ENCODE measurements at places on chromosomes 1 and 21.
A peak's percentile ranks its signal among the peaks of the same experiment; 100 is the strongest.

- no peak for DNase-seq
These were observed 18.7 kb upstream of the FAM43B start for GRCh38 chr1:20533635-20534034.

GRCh38 chr21:41571938-41572510 lies 64.1 kb upstream of the TMPRSS2 start:
- DNase-seq: no peak

GRCh38 chr1:182348961-182349747 lies 42.4 kb downstream of the GLUL start:
- DNase-seq: no peak

DNA sequence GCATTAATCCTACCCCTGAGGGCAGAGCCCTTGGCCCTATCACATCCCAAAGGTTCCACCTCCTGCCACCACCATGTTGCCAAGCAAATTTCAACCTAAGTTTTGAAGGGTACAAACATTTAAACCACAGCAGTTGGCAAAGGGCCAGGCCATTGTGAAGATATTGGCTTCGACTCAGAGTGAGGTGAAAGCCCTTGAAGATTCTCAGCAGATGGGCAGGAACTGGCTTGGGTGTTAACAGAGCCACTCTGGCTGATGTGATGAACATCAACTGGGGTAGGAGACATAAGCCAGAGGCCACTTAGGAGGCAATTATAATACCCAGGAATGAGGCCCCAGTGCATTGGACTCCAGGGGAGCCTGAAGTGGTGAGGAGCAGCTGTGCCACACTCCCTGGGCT lies 207.7 kb upstream of the KAZN start:
- DNase-seq: no peak

DNA sequence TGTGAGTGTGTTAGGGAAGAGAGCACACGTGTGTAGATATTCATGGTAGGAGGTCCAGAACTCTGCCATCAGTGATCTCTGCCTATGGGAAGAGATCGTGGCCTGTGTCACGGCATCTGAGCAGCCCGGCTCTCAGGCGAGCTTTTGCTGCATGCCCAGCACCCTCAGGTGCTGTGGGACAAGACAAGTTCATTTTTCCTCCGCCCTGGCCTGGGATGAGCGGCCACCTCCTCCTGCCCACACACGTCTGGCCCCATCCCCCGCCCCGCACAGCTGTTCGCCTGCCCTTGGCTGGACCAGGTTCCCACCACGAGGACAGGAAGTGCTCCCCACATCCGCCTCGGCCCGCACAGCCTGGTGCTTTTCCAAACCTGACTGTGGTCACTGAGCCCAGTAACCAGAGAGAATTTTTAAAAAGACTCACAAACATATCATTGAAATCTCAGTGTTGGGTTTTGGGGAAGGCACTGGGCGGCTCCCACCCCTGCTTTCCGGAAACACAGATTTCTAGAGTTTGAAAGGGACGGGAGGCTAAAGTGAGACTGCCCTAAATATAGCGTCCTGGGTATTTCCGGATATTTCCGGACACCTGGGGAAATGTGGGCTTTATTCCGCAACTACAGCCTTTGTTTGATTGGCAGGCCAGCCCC lies 18.0 kb downstream of the BMP8A start:
- DNase-seq: peak; percentile 58

GRCh38 chr21:24032709-24033232 lies 1574.5 kb downstream of the MRPL39 start:
- DNase-seq: no peak

- DNase-seq: no peak
These were observed 511.6 kb downstream of the KIF26B start for GRCh38 chr1:245666412-245666811.

DNA sequence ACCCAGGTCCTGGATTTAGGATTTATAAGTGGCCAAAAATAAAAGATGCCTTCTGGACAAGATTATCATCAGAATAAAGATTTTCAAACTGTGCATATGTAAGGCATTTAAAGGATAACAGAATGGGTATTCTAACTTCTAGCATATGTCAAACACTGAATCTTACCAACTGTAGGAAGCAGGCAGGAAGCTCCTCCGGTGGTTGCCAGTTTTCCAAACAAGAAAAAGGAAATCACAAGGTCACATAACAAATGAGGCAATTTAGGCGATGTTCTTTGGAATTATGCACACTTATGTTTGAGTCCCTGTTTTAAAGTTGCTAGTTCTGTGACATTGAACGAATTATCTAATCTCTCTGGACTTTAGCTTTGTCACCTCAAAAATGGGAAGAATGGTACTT lies 48.9 kb downstream of the ATP6V1G3 start:
- peak; percentile 70 for DNase-seq

- peak; percentile 79 for DNase-seq
These were observed 6.6 kb upstream of the RNU1-2 start for GRCh38 chr1:16888860-16889816.

GRCh38 chr1:52225174-52225573 lies 83.3 kb downstream of the ZFYVE9 start:
- no peak for DNase-seq

DNA sequence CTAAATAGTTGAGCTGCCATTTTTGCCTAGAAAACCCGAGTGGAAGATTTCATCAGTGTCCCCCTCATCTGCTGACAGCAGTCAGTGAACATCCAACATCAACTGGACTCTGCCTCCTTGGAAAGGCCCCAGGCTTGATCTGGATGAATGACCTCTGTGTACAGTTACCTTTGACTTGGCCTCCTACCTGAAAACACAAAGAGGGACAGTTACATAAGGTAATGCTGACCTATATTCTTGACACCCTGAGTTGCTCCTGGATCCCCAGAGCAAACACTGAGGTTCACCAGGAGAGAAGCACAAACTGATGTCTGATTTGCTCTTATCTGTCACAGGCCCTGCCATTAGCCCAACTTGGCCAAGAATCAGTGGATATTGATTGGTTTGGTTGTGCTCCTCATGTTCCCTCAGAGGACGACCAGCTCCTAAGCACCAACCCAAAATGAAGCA lies 138.9 kb downstream of the PROX1 start:
- DNase-seq: no peak

- DNase-seq: no peak
These were observed 165.3 kb downstream of the GALNT2 start for GRCh38 chr1:230232371-230232771.

DNA sequence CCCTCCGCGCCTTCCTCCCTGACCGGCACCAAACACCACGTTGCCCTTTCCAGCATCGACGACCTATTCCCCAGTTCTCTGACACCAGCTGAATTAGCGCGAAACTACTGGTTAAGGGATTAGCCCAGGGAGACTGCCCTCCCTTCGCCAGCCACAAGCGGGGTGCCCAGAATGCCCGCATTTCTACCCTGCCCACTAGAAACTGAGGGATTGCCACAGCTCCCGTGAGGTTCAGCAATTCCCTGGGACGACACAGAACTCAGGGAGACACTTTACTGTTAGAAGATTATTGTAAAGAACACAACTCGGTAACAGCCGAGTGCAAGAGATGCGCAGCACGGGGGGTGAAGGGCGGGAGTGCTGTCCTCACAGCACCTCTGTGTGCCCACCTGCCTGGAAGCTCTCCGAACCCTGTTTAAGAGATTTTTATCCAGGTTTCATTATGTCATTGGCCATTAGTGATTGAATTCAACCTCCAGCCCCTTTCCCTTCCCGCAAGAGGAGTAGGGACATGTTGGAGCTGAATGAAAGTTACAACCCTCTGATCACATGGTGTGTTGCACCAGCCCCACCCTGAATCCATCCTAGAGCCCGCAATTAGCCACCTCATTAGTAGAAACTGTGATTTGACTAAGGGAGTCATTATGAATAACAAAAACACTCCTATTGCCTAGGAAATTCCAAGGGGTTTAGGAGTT lies 15.8 kb upstream of the RIPPLY3 start:
- DNase-seq: no peak

DNA sequence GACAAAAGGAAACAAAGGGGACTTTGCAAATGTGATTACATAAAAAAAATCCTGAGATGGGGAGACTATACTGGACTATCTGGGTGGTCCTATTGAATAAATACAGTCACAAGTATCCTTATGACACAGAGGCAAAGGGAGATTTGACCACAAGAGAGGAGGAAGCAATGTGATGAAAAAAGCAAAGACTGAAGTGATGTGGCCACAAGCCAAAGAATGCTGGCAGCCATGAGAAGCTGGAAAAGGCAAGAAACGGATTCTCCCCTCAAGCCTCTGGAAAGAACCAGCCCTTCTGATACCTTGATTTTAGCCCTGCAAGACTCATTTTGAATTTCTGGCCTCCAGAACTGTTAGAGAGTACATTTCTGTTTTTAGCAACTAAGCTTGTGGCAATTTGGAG lies 36.4 kb downstream of the OLFML2B start:
- DNase-seq: no peak

DNA sequence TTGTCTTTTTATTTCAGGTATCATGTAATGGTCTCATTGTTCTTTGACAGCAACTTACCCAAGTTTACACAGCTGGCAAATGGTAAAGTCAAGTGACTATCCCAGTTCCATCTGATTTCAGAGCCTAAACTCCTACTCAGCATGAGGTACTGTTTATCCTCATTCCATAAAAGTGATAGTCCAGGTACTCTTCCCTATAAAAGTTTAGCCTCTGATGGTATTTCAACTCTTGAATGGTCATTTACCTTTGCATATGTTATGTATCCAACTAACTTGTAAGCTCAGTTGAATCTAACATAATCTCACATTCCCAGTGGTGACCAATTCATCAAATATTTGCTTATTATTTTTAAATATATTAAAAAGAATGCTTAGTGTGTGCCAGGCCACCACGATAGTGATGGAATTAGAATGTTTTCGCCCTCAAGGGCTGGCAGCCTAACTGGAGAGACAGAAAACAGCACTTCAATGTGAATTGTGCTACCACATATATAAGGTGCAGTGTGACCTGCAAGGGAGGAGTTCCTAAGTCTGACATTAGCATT lies 307.1 kb downstream of the CTH start:
- DNase-seq: no peak

DNA sequence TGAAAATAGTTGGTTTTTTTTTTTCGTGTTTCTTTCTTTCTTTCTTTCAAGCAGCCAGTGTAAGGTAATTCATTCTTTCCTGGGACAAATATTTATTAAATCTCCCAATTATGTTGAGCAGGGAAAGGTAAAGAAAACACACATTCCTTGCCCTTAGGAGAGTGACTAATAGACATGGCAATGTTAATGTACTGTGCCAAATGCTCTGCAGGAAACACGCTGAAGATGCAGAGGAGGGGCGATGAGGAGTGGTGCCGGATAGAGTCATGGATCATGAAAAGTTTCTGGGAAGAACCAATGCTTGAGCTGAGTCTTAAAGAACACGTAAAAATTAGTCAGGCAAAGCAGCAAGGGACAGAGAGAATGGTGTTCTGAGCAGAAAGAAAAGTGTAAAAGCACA lies 199.2 kb downstream of the DNM3 start:
- peak; percentile 75 for DNase-seq

- no peak for DNase-seq
These were observed 11.6 kb downstream of the SCAF4 start for GRCh38 chr21:31720330-31720729.

GRCh38 chr1:220426989-220427388 lies 100.9 kb upstream of the MARK1 start:
- DNase-seq: no peak

DNA sequence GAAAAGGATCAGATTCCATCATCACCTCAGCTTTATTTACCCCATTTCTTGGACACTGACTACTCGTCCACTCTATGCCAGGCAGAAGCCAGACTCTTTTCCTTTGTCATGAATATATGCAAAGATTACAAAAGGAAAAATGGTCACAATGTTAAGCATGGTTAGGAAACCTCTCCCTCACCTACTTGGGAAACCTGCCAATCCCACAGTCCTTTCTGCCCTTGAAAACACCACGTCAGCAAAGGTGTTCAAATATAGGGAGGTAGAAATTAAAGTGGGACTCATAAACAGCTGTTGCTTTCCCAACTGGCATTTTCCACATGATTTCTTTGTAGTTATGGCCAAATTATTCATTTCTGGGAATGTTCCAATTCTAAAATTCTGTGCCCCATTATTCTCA lies 16.2 kb upstream of the ATP13A2 start:
- DNase-seq: no peak

GRCh38 chr1:54273795-54274163 lies 73.8 kb downstream of the MRPL37 start:
- no peak for DNase-seq

- DNase-seq: no peak
These were observed 2.4 kb downstream of the CEPT1 start for GRCh38 chr1:111142356-111142975.

- DNase-seq: no peak
These were observed 145.0 kb upstream of the DUSP10 start for GRCh38 chr1:221886743-221887414.

- DNase-seq: no peak
These were observed 232.3 kb downstream of the HMCN1 start for GRCh38 chr1:185966471-185966870.

- DNase-seq: no peak
These were observed 4.9 kb downstream of the GLIS1 start for GRCh38 chr1:53733975-53734649.

GRCh38 chr1:150309758-150310508 lies 11.4 kb upstream of the PRPF3 start:
- peak; percentile 42 for DNase-seq

- no peak for DNase-seq
These were observed 14.8 kb downstream of the CTSK start for GRCh38 chr1:150793221-150793620.

- DNase-seq: no peak
These were observed 35.2 kb upstream of the SYT2 start for GRCh38 chr1:202745323-202745888.

DNA sequence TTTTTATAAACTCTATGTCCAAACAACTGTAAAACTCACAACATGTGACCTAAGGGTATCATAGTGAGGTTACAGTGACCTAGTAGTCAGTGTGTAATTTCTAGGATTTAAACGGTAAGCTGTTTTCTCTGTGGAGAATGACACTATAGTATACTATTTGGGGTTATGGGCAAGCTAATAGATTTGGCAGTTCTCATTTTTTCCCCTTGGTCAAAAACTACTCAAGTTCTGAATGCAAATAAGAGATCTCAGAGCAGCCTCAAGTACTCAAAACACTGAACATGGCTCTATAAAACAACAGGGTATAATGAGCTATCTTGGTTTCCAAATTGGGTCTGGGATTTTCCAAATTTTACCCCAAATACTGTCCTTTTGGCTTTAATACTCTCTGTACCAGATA lies 88.5 kb upstream of the HMCN1 start:
- DNase-seq: peak; percentile 4

DNA sequence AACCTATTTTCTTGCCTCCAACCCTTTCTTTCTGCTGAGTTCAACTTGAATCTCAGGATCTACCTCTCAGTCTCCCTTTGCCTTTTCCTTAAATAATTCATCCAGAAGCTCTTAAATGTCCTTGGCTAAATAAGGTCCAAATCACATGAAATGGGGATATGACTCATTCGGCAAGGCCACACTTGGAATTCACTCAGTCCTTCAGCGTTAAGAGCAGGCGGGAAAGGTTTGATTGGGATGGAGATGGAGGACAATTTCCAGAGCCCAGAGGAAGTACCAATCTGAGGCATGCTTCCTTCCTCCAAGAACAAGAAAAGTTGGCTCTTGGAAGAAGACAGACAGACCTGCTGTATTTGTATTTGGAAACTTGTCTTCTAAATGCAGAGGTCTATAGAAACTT lies 128.5 kb downstream of the PROX1 start:
- DNase-seq: peak; percentile 81

- DNase-seq: no peak
These were observed 53.3 kb downstream of the OLFML3 start for GRCh38 chr1:114032271-114033215.

Measured in dermis blood vessel endothelial cell (primary cell).